ENCODE measurements at places on chromosomes 11 and 22.

- no peak for DNase-seq
Measured at GRCh38 chr11:2674658-2675131, 25.1 kb downstream of the KCNQ1OT1 start.

DNA sequence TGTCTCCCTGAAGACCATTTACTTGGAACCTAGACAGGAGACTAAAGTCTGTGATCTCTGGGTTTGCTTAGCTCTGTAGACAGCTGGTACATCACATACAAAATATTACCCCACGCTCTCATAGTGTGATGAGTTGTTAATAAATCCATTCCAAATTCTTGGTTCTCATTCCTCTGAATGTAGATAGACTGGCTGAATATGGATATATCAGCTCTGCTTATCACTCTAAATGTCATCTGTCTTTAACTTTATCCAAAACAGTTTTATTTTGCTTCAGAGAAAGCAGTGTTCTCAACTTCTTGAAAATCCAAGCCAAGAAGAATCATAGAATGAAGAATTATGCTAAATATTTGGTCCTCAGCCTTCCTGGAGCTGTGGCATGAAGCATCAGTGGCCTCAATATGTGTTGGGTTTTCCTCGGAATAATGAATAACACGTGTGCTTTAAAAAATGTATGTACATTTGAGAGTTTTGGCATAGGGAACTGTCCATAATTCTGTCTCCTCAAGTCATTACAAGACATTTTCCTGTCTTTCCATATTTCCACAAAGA is 10.5 kb upstream of the LDLRAD3 start:
- no peak for DNase-seq

DNA sequence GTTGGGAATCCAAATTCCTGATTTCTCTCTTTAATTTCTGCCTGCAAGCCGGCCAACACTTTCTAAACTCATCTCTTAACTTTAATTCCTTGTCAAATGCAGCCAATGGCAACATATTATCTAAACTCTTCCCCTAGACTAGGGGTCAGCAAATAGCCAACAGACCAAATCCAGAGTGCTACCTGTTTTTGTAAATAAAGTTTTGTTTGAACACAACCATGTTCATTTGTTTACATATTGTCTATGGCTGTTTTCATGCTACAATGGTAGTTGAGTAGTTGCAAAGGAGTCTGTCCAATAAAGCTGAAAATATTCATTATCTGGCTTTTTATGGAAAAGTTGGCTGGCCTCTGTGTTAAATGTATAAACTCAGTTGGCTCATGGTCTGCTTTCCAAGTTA is 37.2 kb upstream of the RASSF10 start:
- DNase-seq, result no peak

DNA sequence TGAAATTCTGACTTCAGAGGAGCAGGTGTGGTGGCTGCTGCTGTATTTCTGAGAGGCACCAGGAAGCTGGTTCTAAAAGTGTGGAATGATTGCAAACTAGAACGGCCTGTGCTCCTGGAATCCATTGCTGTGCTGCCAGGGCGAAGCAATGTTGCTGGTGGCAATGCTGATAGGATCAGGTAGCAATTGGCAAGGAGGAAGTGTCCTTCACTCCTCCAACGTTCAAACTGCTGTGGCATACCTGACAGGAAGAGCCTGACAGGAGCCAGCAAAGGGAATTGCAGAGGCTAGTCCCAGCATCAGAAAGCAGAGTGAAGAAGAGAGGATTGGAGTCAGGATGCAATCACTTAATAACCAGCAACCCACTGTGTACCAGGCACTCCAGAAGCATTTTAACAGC is 118.2 kb downstream of the FAR1 start:
- DNase-seq, result no peak

DNA sequence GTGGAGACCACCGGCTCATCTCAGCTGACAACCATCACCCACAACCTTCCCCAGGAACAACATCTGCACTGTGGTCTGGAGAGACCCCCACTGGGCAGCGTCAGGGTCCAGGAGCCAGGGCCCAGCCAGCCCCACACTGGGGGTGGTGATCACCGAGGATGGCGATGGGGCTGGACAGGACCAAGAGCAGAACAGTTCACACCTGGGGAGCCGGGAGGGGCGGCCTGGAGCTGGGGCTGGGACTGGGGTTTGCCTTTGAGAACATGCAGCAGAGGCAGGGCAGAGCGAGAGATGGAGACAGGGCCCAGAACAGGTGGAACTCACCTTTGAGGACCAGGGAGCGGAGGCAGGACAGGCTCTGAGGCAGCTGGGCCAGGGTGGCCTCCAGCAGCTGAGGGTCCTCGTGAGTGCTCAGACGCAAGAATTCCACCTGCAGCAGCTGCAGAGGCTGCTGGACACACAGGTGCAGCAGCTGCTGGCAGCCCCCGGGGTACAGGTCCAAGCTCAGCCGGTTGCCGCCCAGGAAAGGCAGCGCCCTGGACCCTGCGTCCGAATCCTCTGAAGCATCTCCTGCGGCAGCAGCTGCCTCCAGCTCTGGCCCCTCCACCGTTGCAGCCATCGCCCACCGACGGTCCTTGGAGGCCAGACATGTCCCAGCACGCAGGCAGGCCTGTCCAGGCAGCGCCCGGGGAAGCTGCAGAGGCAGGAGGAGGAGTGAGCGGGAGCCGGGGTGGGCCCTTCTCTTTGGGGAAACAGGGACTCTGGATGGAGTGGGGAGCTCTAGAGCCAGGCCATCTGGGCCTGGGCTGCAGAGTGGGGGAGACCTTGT is 1.0 kb downstream of the PIDD1 start:
- DNase-seq, result no peak

DNA sequence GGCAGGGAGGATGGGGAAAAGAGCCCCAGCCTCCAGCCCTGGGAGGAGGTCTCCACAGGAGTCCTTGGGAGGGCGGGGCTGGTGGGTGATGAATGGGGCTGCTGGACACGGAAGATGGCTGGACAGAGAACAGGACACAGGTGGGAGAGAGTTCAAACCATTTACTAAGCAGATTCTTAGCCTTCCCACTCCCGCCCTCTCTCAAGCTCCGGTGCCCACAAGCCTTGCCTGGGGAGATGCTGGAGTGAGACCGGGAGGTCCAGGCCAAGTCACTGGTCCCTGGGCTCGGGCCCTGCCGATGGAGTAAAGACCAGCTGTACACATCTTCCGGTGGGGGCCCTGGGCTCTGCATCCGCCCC is 1.4 kb downstream of the CLDN5 start:
- DNase-seq, result no peak

- no peak for DNase-seq
Measured at GRCh38 chr11:78380615-78381051, 37.0 kb downstream of the GAB2 start.

GRCh38 chr11:3159296-3160190 is 5.6 kb downstream of the OSBPL5 start:
- DNase-seq, result peak; percentile 37

DNA sequence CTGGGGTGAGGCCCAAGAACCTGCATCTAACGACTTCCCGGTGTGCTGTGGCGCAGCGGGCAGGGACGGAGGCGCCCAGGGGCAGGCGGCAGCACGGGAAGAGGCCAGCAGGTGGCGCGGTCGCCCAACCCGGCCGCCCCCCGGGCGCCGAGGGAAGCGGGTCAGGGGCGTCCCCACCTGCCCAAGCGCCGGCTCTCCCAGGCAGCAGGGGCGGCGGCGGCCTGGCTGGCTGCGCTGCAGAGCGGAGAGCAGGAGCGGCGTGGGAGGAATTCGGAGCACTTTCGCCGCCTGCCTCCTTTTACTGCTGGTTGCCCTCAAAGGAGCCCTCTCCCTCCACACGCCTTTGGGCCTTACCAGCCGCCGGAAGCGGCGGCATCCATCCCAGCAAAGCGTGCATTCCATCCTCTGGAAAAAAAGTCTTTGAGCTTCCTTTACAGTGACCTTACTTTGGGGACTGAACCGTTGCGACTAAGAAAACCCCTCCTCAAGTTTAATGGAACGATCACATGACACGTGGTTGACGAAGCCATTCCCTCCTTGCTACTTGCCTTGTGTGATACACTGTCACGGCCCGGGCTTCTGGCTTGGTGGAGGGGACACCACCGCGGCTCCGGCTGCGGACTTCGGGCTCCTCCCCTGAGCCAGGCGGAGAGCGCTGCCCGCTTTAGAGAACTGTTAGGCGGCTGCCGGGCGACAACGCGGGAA is 106.8 kb upstream of the CLMP start:
- DNase-seq, result peak; percentile 83

GRCh38 chr22:23518376-23519187 is 61.5 kb downstream of the IGLL1 start:
- no peak for DNase-seq

- DNase-seq, result no peak
Measured at GRCh38 chr11:32422545-32422944, 12.8 kb downstream of the WT1 start.

- peak; percentile 78 for DNase-seq
Measured at GRCh38 chr11:82775736-82776346, 42.2 kb upstream of the FAM181B start.

GRCh38 chr11:86499723-86500129 is 125.0 kb downstream of the CCDC81 start:
- no peak for DNase-seq

GRCh38 chr11:45798793-45799441 is 6.0 kb upstream of the SLC35C1 start:
- no peak for DNase-seq

DNA sequence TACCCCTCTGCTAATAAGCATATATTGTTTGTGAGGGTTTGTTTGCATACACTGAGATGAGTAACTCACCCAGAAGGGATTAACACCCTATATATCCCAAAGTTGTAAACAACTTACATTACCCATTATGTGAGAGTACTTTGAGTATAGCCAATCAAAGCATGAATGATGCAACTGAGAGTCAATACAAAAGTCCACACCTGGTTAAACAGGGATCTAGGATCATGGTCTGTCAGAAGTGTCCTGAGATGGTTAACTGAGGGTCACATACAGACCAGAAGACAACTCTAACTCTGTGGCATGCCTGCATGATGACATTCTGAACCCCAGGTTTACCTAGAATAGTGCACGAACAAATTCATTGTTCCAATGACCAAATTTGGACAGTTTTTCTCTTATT is 17.4 kb upstream of the OR10A5 start:
- DNase-seq, result no peak

DNA sequence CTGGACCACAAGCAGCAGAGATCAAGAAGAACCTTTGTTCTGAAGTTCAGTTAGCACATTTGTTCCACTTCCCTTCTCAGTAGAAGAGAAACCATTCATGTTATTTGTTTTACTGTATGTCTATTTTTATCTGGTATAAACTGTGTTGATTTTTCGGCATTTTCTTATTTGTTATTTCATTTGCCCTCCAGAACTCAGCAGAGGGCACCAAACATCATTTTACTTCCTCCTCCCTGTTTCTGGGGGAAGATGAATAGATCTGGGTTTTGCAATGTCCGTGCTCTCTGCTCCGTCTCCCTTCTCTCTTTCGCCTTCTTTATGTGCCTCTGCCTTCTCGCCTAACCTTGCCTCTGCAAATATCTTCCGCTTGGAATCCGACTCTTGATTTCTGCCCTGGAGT is 366.9 kb downstream of the NTM start:
- no peak for DNase-seq

DNA sequence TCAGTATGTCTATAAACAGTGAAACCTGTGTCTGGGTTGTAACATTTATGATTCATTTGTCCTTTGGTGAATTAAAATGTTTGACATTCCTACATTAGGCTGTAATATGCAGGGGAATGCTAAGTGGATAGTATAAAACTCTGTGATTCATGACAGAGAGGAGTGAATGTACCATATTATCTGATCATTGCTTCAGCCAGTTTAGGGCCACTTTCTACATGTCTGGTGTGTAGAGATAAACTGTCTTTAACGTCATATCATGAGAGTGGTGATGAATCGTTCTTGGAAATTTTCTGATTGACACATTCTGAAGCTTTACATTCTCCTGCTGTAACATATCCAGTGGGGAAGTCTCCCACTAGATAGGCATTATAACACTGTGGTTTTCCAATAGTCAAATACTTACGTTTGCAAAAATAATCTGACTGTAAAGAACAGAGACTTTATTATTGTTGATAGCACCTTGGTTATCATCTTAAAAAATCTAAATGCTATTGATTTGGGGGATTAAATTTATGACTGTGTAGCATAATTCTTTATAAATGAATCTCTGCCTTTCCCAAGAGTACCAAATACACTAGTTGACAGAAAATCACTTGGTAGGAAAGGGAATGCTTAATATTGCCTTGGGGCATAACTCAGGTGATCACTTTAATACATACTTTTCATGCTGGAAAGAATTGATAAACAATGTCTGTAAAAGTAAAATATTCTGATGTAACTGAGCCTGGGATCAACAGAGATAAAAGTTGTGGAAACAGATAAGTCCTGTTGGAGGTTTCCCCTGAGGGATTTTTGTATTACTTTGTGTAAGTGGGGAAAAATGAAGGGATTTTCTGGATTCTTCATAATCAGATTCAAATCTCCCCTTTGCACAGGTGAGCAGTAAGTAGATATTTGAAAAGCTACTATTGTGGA is 427.9 kb downstream of the JRKL start:
- DNase-seq, result no peak

DNA sequence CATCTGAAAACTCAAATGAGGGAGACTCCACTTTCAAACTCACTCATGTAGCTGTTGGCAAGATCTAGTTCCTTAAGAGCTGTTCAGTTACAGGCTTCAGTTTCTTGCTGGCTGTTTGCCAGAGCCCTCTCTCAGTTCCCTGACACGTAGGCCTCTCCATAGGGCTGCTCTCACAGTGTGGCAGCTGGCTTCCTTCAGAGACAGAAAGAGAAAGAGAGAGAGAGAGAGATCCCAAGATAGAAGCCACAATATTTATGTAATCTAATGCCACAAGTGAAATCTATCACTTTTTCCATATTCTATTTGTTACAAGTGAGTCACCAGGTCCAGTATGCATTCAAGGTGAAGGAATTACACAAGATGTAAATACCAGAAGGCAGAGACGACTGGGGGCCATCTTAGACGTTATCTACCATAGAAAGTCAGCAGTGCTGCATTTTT is 168.8 kb downstream of the RCN1 start:
- DNase-seq, result no peak

DNA sequence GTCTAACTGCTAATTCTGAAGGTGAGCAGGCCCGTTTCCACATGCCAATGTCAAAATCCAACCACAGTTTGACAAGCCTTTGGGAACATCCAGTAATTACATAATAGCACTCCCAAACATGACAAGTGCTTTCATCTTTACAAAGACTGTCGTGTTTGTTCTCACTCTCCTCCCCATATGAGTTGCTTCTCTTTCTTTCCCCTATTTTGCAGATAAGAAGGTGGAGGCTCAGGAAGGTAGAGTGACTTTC is 55.9 kb upstream of the CD44 start:
- DNase-seq, result no peak

- DNase-seq, result no peak
Measured at GRCh38 chr11:123742724-123743120, 1.3 kb upstream of the ZNF202 start.

GRCh38 chr11:43548916-43549315 is 131.6 kb upstream of the HSD17B12 start:
- no peak for DNase-seq

- no peak for DNase-seq
Measured at GRCh38 chr11:64827451-64827839, 17.0 kb downstream of the CDC42BPG start.

DNA sequence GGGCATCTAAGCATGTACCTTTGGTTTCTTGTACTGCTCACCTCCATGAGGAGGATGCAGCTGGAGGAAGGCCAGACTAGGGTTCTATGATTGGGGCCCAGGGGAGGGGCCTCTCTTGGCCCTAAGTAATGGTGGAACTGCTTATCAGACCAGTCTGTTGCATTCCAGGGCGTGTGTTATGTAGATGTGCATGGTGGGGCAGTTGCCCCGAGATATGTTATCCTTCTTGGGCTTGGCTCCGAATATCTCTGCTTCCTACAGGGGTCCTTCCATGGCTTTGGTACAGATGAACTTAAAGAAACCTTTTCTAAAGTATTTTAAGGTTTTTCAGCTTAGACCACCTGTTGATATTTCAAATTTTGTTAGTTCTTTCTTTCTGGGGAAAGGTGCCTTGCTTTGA is 126.0 kb downstream of the SWAP70 start:
- DNase-seq, result no peak
